Stimulated activated CD4-positive, alpha-beta T cell treated with anti-CD3 and anti-CD28 coated beads, Interleukin-4, amount 100 ng/mL, for 4 hours (primary cell): ENCODE measurements at places on chromosomes 13 and 19.

DNA sequence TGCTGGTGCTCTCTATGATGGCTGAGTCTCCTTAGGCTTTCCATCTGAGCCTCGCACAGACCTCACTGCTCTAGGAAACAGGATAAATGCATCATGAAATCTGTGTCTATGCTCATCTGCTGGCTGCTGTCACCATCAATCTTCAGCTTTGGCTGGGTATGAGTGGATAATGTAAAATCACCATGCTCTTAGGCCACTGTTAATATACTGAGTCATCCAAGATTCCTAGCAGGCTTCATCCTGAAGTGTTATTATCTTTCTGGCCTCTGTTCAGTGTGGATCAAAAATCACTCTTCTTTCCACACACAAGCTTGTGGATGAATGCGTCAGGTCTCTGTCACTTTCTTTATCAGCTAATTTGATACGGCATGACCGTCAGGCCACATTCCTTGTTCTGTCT lies 317.4 kb downstream of the NALCN start:
- DNase-seq = no peak

DNA sequence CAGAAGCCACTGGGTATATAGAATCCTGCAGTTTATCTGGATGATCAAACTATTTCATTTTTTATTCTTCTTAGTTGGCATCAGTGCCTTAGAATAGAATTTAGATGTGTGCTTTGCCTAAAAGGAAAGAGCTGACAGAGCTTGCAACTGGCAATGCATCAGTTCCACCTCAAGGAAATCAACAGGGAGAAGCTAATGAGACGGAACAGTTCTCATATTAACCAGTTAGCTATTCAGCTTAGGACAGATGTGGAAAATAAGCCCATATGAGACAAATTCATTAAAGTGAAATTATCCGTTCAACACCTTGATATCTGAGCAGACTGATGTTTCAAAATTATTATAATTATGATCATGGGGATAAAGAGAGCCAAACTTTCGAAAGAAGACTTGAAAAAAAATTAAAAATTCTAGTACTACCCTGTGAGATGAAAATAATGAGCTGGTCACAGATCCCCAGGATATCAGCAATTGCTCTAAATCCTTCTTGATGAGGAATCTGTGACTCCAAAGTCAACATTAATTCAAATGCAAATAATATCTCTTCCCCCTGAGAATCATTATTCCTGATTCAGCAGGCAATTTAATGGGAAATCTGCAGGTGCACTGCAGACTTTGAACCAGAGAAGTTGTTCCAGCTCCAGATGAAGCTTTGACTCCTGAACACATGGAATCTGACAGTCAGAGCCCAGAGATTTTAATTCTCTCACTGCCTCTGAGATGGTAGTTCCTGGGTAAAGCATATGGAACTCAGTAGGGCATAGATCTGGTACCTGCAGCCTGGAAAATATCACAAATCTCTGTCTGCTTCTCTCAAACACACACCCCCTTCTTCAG lies 486.8 kb downstream of the FOXO1 start:
- no peak for DNase-seq

GRCh38 chr13:31427151-31428100 lies 227.7 kb downstream of the B3GLCT start:
- no peak for DNase-seq

- no peak for DNase-seq
Observed at GRCh38 chr19:54949412-54949811, 2.1 kb upstream of the NLRP7 start.

DNA sequence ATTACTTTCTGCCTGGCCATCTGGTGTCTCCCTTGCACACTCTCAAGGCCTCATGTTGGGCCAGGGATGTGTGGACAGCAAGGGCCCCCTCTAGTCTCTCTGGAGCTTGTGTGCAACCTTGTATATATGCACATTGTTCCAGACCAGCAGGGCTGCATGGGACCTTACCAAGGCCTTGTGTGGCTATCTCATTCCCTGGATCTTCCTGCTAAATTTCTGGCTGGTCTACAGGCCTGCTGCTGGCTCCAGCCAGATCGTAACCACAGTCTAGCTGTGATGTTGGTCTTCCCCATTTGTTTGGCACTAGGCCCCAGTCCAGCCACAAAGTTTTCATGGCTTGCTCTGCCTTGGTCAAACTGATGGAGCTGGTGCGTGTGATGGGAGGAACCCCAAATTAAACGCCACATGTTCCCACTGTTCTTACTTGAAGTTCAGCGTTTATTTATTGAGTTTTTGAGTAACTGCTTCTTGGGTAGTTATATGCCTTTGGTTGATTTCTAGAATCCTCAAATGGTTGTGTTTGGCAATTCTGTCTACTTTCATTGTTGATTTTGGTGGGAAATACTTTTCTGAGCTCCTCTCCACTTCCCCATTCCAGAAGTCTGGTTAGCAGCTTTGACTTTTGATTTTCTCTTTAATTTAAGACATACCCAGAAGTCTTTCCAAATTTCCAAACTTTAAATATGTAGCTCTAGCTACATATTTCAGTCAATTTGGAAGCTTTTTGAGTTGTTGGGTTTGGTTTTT lies 56.4 kb downstream of the SIPA1L3 start:
- no peak for DNase-seq

GRCh38 chr13:98517576-98518310 lies 59.2 kb downstream of the STK24 start:
- no peak for DNase-seq

- DNase-seq = peak; percentile 66
Observed at GRCh38 chr13:74133657-74134201, 475 bp downstream of the KLF12 start.

DNA sequence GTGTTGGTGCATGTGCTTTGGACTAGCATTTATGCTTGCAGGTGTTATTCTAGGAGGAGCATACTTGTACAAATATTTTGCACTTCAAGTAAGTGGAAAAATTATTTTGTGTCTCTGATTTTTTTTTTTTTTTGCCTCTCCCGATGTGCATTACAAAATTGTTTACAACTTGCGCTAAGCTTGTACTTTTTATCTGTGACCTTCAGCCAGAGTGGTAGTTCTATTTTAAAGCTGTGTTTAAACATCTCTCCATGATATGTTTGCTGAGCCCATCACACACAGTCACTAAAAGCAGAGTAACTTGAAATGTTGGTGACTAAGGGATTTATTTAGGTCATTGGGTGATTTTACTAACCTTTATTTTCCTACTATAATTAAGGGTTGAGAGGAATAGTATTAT lies 20.8 kb downstream of the ITM2B start:
- no peak for DNase-seq

- no peak for DNase-seq
Observed at GRCh38 chr13:106407338-106407737, 128.1 kb downstream of the EFNB2 start.

DNA sequence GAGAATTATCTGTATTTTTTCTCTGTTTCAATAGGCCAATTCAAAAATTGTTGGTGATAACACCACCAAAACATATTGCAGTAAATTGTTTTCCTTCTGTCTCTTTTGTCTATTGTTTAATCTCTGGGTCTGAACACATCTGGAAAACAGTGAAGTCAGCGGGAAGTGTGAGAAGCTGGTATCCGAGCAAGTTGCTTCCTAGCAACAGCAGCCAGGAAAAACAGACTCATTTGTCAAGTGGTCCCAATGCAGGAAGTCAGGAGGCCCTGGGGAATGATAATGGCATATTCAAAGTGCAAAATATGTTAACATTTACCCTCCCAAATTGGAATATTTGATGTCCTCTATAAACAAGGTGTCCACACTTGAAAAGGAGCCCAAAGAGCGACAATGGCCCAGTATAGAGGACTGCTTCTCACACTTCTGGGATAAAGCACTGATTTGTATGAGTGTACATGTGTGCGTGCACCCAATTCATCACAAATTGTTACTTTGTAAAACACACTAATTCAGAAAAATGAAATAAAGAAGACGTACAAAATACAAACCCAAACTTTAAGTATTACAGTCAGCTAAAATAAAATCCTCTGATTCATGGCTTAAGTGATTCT lies 515.0 kb downstream of the TBC1D4 start:
- no peak for DNase-seq

GRCh38 chr19:30895946-30896345 lies 453.3 kb downstream of the TSHZ3 start:
- DNase-seq = no peak

GRCh38 chr13:83881917-83882605 lies at the start of gene SLITRK1:
TSS of gene SLITRK1 (minus strand) at chr13:83882474. CDS start at chr13:83881507, 967 bp downstream.
- DNase-seq = no peak

DNA sequence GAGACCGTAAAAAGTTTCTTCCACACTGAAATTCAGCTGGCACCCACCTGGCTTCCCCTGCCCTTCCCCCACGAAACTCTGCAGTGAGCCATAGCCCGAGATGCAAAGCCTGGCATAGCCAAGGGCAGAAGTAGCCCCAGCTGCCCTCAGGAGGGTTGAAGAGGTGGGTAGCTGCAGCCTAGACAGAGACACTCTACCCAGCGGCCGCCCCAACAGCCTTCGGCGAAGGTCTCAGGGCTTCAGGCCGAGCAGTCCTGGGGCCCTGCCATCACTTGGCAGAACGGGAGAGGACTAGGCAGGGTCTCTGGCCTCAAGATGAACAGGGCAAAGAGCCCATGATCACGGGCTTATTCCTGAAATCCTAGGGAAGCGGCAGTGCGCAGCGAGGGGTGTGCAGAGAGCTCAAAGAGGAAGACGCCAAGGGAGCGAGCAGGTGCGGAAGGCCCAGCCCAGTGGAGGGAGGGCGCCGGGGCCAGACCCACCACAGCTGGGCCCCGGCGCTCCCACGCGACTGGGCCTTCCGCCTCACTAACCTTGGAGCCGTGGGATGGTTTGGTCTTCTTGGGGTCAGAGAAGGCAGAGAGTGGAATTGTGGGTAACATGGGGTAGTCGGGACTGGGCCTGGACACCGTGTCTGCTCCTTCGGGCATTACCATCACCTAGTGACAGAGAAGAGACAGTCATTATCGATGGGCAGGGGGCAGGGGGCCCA lies 53.2 kb downstream of the MLLT1 start:
- no peak for DNase-seq

DNA sequence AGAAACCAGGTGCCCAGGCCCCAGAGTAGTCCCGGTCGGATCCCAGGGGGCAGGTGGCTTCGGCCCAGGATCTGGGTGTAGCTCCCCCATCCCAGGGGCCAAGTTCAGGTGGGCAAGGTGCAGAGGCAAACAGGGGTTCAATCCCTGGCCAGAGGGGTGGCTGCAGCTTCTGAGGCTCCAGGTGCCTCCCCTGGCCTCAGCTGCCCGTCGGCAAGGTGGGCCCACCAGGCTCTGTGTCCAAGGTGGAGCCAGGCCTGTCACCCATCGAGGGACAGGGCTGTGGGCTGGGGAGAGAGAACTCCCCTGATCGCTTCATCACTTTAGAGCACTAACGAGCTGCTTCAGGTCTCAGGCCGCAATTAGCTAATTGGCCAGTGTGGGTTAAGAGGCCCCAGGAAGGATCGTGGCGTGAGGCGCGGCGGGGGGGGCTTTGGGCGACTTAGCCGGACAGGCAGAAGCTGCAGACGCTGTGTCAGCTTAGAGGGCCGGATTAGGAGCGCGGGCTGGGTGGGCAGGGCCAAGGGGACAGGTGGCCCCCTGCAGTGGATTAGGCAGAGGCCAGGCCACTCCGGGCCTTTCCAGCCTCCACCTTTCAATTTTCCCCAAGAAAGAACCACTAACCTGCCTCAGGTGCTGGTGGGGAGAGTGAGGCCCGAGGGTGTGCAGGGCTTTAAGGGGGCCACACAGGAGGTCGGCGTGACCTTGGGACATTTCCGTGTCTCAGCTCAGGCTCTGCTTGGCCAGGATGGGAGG lies 2.8 kb upstream of the RAX2 start:
- DNase-seq = no peak

GRCh38 chr13:100291624-100292023 lies 202.7 kb downstream of the PCCA start:
- no peak for DNase-seq

DNA sequence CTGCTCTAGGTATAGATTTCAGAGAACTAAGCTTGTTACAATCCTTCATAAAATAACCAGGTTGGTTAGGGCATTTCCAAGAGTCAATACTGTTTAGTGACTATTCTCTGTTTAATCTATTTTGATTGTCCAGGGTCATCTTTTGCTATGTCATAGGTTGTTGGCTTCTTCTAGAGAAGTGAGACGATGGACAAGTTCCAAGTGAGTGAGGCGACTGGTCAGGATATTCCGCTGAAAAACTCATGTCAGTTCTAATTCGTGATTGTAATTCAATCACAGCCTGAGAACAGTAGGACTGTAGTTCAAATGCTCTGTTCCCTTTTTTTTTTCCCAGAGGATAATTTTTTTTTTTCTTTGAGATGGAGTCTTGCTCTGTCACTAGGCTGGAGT lies 15.8 kb upstream of the ALOX5AP start:
- no peak for DNase-seq

DNA sequence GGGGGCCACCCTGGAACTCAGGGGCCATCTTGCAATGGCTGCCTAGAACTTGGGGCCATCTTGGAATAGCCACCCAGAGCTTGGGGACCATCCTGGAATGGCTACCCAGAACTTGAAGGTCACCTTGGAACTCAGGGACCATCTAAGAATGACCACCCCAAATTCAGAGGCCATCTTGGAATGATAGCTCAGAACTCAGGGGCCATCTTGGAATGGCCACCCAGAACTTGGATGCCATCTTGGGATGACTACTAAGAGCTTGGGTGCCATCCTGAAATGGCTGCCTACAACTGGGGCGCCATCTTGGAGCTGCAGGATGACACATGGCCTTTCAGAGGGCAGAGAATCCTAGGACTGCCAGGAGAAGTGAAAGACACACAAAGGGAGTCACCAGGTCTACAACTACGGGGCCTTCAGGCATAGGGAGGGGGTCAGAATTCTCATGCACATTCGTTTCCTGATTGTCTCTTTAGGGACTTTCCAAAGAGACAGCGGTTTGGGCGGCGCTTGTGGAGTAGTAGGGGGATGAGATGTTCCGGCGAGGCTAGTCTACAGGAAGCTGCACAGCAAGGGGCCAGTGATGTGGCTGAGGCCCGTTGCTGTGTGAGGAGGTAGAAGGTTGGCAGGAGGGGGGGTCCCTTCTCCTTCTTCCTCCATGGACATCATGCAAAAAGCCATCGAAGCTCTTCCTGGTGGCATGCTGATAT lies 125.0 kb downstream of the IER2 start:
- no peak for DNase-seq

- DNase-seq = no peak
Observed at GRCh38 chr19:15397236-15397635, 17.6 kb upstream of the AKAP8 start.

DNA sequence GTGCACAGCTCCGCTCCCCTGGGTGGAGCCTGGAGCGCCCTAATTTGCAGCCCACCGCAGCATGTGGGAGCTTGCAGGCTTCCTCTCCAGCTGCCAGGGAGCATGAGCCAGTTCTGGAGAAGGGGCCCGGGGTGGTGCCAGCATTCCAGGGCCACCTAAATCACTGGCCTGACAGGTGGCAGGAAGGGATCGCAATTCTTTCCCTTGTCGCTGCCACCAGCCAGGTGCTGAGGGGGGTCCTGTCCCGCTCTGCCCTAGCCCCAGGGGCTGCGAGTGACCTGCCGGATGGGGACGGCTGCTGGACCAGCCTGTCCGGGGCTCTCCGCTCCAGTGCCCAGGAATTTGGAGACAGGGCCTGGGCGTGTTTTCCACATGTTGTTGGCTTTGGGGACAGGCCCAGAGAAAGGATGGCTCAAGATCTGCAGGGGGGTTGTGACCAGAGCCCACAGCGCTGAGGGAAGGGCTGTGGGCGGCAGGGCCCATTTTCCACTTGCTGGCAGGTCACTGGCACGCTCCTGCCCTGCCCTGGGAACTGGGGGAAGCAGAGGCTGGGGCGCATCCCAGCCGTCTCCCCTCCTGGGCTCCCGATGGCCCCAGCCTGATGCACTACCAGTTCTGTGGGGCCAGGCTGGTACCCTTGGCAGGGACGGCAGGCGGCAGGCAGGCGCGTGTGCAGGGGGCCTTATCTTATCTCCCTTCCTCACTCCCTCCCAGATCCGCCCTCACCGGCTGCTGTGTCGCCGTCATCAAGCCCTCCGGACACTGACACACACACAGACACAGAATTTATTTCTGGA lies 9.5 kb downstream of the NDUFA11 start:
- no peak for DNase-seq
